ENCODE measurements at places on chromosomes 2 and 18.

DNA sequence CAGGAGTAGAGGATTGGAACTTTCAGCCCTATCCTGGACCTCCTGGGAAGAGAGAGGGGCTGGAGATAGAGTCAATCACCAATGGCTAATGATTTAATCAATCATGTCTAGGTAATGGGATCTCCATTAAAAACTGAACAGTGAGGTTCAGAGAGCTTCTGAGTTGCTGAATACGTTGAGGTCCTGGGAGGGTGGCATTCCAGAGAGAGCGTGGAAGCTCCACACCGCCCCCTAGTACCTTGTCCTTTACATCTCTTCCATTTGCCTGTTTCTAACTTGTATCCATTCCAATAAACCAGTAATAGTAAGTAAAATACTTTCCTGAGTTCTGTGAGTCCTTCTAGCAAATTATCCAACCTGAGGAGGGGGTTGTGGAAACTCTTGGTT, 101.7 kb downstream of the B3GNT2 start:
- DNase-seq, result no peak

DNA sequence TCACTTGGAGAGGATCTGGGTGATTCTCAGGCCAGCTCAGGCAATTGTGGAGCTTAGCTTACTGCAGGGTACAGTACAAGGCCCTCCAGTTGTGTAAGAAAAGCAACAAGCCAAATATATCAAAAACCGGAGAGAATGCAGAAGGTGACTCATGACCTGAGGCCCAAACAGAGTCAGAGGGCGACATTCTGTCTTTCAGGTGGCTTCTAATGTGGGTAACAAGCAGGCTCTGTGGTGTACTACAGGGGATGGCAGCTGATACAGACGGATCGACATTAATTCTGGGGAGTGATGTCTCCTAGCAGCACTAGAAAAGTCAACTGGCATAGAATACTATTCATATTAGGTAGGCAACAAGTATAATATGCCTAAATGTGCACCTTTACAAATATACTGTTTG, 219.5 kb upstream of the SOX11 start:
- DNase-seq, result no peak

DNA sequence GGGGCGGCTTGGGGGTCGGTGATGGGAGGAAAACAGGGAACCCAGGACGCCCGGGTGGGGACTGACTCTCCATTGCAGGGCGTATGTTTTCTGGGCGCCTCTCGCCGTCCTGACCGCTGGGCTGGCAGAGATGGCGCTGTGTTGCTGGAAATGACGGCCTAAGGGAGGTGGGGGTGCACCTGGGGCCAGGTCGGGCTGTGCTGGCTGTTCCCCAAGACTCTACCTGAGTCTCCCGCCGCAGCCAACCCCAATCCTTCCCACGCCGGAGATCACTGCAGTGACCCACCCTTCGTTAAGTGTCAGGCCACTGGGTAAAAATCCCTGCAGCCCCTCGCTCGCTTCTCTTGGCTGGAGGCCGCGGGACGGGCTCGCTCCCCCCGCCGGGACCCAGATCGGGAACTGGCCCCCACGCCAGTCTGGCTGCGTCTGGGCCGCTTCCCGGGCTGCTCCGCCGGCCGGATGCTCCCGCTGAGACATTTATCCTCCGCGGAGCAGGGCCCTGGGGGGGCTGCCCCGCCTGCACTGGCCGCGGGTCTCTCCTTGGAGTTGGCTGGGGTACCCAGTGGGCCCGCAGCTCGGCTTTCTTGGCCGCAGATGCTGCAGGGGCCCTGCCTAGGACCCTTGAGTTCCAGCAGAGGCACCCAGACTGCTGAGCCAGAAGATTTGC, 7.8 kb upstream of the ARMC9 start:
- no peak for DNase-seq

GRCh38 chr2:229405796-229406195, 134.7 kb upstream of the PID1 start:
- DNase-seq, result no peak

GRCh38 chr2:112705575-112705974, 15.2 kb upstream of the NT5DC4 start:
- no peak for DNase-seq

- no peak for DNase-seq
These were observed 117.0 kb upstream of the EPHA4 start for GRCh38 chr2:221689140-221689539.

DNA sequence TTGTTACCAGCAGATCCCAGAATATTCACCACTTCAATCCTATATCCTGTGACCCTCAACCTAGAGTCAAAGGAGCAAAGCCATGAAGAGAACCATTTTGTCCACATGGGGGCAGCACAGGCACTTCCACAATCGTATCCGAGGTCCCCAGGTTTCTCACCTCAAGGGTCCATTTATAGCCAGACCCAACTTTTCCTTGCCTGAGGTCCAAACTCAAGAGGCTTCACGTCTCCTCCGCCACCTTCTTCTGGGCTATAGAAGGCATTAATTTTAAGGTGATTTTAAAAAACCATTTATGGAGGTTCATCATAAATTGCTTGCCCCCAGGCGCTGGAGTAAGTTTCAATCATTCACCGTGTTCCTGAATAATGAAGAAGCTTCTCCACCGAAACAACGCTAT, 111.6 kb upstream of the NABP1 start:
- DNase-seq, result peak; percentile 79

- no peak for DNase-seq
These were observed 87.3 kb upstream of the RMDN2 start for GRCh38 chr2:37837628-37838328.

DNA sequence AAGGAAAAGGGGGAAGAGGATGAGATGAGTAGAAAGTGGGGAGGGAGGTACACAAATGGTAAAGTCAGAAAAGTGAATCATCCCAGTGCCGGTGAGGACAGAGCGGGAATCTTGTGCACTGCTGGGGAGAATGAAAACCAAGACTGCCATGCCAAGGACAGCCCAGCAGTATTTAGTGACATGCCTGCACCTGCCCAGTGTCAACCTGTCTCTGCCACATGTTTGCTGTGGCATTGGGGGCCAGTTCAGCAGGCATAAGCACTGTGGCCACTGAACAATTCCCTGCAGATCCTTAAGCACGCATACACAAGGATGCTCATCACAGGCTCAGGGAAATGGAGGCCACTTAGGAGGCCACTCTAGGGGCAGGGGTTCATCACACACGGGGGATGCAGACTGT, 5.2 kb upstream of the KCNK3 start:
- no peak for DNase-seq

GRCh38 chr18:24400587-24400986, 3.0 kb upstream of the OSBPL1A start:
- DNase-seq, result no peak

GRCh38 chr2:75199428-75200011, at the start of gene TACR1:
TSS of gene TACR1 (minus strand) at chr2:75199520. CDS start at chr2:75198934, 586 bp downstream.
- DNase-seq, result peak; percentile 29

GRCh38 chr2:66604326-66604725, 169.4 kb downstream of the MEIS1 start:
- DNase-seq, result no peak

DNA sequence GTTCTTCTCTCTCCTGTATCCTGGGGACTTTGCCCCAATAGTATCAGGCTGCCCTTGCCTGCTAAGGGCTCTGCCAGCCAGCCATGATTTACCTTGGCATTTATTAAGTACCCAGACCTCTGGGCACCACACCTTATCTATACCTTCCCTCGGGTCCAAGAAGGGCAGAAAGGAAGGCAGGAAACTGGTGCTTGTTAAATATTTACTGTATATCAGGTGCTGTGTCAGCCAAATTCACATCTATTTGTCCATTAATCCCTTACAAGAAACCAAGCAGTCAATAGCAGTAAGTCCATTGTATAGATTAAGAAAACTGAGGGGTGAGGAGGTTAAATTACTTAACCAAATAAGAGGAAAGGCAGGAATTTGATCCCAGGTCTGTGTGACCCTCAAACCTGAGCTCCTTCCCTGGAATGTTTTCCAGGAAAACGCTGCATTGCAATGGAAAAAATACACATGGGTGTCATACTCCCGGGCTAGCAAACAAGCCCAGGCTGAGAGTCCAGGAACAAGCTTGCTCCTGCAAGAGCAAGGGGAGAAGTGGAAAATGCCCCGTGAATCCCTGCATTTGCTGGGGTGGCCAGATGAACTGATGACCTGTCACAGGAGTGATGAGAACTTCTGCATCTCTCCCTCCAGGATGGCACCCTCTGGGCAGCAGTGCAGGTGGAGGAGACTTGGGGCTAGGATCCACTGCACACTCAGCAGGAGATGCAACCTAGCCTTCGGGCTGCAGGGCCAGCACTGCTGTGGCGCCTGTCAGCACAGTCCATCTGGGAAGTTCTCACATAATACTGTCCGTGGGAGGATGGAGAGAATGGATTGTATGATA, 30.4 kb downstream of the CIB4 start:
- no peak for DNase-seq

GRCh38 chr2:221460136-221460535, 112.0 kb downstream of the EPHA4 start:
- no peak for DNase-seq

GRCh38 chr2:224946895-224947294, 95.4 kb downstream of the DOCK10 start:
- peak; percentile 97 for DNase-seq

DNA sequence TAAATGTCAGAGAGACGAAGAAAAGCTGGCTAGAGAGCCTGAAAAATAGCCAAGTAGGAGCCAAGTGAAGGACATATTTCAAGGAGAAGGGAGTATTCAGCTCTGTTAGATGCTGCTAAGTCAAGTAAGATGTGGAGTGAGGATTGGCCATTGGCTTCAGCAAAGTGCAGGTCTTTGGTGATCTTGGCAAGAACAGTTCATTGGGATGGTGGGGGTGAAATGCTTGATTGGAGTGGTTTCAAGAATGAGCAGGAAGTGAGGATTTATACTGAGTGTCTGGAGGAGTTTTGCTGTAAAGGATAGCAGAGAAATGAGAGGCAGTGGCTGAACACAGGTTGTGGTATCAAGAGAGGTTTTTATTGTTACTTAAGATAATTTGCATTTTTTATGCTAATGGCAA, 139.7 kb downstream of the PRPF40A start:
- no peak for DNase-seq

DNA sequence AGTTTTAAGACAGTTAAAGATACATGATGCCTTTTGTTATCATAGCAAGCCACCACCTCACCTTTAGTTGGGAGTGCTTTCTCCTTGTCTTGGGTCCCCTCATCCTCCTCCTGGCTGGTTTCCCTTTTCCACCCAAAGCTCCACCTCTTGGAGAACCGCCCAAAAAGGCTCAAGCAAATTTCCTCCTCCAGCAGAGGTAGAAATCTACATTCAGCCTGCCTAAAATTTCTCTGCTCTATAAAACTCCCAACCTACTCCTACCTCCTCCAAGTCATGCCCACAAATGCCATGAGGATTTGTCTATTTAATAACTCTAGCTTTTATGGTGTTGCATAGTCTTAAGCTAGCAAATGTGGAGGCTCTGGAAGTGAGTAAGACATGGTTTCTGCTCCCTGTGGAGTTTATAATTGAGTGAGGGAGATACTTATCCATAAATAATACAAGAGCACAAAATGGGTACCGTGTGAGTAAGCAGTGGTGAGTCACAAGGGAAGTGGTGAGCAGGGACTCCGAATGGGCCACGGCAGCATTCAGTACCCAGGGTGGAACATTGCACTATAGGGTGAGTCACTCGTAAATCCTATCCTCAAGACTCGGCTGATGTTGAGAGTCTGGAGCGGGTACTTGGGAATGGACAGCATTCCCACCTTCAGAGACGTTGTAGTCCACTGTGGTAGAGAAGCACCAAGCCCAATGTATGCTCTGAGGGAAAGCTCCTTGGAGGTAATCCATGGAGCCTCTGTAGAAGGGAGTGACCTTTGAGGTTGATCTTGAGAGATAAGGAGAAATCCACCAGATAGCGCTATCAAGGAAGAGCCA, 146.3 kb downstream of the RTN4 start:
- DNase-seq, result peak; percentile 88
